NCI-H748 treated with DMSO at 0.1 percent for 48 hours (cell line): ENCODE measurements at places on chromosomes 2 and 18.

GRCh38 chr2:67329513-67329912 is 67.6 kb upstream of the ETAA1 start:
- no peak for DNase-seq

DNA sequence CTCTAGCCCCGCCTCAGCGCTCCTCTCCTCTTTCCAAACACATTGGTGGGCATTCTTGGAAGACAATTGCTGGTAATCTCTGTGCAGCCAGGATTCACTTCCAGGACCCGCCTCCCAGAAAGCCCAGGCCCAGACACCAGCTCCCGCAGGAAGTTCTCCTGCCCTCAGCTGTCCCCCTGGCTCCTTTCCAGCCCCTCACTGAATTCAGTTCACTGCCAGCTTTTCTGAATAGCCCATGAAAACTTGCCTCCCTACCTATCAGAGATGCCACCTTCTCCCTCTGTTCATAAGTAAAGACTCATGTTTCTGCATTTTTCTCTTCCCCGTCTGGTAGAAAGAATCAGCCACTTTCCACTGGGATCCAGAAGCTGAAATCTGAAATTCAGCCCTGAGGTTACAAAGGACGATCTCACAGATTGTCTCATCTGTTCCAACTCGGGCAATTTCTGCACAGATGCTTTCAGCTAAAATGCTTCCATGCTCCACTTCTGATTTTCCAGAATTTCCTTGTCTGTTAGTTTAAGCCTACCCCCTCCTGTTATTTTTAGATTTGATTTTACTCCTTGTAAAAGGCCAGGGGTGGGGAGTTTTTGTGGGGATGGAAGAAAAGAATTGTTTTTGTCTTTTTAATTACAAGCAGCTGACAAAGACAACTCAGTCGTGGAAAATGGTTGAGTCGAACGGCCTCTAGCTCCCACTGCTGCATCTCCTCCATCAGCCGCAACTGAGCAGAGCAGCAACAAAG is 98.1 kb downstream of the SP3 start:
- DNase-seq = no peak

GRCh38 chr2:145743011-145743410 is 1223.1 kb upstream of the ZEB2 start:
- no peak for DNase-seq

DNA sequence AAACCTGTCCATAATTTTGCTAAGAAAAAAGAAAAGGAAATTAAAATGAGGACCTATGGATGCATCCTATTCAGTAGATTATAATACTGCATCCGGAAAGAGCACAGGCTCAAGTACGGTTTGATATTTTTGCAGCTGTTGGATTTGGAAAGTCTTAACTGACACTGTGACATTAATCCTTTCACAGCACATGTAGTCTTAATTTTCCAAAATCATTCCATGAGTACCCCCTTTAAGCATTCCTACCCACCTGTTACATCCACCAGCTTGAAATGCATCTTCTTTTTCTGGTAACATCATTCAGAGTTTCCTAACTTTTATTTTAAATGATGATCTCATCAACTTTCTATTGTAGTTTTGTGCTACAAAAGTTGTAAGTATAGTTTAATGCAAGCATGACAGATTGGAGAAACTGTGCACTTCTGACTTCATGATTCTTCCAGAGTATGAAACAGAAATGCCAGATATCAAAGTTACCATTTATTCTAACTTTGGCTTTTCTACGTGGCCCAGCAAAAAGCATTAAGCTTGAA is 113.5 kb downstream of the ESCO1 start:
- DNase-seq = no peak

- no peak for DNase-seq
These were observed 54.0 kb upstream of the IMP4 start for GRCh38 chr2:130288467-130289403.

GRCh38 chr2:8502316-8502715 is 179.5 kb upstream of the ID2 start:
- DNase-seq = peak; percentile 56

DNA sequence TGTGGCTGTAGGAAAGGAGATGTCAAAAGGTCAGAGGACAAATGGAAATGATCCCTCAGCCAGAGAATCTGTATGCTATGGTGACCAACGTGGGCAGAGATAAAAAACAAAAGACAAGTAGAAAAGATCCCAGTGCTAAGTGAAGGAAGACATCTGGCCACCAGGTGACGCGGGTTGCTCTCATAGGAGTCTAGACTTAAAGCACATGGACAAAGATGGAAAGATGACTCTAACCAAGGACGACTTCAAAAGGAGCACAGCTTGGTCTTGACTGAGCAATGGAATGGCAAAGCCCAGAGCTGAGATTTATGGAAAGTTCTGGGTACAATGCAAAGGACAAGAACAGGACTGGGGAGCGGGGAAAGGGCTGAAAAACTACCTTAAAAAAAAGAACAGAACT is 96.8 kb downstream of the CLIP4 start:
- DNase-seq = no peak

GRCh38 chr18:76686737-76687231 is 135.6 kb upstream of the ZNF236 start:
- peak; percentile 62 for DNase-seq

DNA sequence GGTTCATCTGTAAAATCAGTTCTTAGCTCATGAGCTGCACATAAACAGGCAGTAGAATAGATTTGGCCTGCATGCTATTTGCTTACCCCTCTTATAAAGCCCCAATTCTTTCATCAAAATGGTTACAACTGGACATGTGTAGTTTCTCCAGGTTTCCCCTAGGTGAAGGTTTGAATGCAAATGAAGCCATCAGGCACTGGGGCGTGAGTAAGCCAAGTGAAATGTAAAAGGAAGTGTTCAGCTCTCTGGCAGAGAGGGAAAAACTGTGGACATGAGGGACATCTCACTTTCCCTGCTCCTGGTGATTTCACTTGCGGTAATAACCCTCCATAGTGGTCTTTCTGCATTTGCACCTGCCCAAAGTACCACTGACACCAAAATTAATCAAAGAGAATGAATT is 1402.3 kb upstream of the LRRTM1 start:
- no peak for DNase-seq

DNA sequence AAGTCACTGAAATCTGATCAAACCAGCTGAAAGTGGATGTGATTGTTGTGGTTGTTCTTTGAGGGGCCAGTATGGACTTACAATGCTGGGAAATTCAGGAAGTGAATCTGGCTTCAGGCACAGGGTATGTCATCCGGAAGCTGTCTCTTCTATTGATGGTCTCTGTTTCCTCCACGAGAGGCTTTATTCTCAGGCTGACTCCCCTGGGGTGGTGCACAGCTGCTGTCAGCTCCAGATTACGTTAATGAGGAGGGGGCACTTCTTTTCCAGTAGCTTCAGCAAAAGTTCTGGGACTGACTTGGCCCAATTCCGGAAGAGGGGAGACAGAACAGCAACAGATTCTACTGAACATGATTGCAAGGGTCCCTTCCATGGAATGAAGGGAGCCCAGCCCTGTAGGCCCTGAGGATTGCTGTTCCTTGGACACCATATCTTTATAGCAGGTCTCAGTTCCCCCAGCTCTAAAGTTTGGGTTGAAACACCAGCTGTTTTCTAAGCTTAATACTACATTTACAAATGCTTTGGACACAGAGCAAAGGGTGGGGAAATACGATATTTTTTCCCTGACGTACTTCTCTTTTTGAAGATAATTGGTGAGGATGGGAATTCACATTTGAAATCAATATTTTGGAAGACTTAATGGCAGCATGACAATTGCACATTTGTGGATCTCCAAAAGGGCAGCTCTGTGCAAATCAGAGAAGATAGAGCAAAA is 400.9 kb downstream of the TSN start:
- DNase-seq = no peak

DNA sequence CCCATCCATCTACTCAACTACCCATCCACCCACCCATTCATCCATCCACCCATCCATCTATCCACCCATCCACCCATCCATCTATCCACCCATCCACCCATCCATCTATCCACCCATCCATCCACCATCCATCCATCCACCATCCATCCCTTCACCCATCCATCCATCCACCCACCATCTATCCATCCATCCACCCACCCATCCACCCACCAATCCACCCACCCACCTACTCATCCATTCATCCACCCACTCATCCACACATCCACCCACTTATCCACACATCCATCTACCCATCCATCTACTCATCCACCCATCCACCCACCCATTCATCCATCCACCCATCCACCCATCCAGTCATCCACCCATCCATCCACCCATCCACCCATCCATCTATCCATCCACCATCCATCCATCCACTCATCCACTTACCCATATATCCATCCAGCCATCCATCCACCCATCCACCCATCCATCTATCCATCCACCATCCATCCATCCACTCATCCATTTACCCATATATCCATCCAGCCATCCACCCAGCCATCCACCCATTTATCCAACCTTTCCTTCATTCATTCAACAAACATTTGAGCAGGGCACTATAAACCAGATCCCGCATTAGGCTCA is 2.1 kb upstream of the NGEF start:
- no peak for DNase-seq

DNA sequence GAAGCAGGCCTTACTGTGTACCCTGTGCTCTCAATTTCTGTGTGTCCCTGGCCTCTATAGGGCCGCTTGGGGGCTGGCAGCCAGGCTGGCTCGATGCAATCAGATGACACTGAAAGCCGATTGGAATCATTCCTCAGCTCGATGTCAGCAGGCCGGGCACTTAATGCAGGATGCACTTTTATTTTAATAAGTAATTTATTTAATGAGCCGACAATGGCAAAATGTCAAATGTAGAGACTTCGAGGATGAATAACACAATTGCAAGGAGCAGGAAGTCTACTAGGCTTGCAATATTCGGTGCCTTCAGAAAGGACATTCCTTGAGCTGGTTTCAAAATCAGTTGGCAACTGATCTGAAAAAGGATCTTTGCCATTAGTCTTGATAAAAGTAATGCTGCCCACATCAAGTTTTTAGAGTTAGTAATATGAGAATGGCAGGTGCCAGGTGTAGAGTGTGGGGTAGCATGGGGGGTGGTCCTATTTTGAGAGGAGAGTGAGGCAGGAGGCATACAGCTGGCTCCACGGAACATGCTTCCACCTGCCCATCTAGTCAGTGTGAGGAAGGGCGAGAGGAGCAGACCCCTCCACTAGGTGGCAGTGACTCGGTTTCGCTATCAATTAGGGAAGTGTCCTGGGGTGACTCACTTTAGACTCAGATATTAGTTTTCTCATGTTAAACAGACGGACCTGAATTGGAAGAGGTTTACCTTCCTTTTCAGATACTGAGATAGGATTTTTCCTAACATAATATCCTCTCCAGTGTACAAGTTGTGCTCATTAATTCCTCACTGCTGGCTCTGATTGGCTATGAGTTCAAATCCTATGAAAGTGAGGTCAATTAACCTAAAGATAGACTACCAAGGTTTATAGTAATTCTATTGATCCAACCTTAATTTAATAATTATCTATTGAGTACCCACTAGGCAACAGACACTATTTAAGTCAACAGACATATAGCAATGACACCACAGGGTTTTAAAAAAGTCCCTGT is 80.9 kb downstream of the NABP1 start:
- peak; percentile 33 for DNase-seq

DNA sequence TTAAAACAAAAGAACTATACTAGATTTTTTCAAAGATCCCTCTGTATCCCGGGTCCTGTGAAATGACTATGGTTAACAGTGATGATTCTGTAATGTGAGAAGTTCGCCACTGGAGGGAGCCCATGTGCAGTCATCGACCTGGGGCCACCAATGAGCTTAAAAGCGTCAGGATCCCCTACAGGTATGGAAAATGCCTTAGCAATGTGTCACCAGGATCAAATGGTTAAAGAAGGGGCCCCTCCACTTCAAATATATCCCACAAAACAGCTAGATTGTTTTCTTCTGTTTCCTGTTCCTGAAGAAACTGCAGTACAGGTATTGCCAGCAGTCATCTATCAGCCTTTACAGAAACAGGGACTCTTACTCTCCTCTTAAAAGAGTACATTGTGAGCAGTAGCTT is 15.3 kb downstream of the CHRNA1 start:
- peak; percentile 68 for DNase-seq

GRCh38 chr2:153474876-153475435 is 3.6 kb downstream of the RPRM start:
- DNase-seq = no peak

- no peak for DNase-seq
These were observed 104.9 kb downstream of the STPG4 start for GRCh38 chr2:47050021-47050760.

DNA sequence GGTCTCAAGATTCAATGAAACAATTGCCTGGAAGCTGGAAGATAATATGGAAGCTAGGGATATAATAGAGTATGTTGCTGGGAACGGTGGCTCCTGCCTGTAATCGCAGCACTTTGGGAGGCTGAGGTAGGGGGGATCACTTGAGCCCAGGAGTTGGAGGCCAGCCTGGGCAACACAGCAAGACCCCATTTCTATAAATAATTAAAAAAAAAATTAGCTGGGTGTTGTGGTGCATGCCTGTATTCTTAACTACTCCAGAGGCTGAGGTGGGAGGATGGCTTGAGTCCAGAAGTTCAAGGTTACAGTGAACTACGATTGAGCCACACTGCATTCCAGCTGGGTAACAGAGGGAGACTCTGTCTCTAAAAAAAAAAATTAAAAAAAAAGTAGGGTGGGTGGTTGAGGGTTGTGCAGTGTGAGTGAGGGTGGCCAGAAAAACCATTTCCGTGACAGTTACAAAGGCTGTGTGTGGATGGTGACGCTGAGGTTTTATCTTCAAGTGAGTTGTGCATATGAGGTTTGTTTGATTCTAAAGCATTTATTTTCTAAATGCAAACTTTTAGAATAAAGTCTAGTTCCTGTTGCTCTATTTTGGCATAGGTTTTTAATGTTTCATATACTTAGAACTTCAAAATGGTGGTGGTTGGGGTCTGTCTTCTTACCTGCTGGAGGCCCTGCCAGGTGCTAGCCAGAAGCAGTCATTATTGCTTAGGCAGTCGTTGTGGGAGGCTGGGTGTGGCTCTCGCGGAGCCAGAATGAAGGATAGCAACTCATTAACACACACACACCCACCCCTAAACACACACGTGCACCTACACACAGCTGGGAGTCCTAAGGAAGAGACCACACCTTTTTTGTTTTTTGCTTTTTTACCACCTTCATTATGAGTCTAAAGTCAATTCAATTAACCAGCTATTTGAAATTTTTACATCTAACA is 4.7 kb upstream of the IL1R2 start:
- no peak for DNase-seq

GRCh38 chr2:55949613-55950012 is 26.0 kb upstream of the EFEMP1 start:
- DNase-seq = no peak

DNA sequence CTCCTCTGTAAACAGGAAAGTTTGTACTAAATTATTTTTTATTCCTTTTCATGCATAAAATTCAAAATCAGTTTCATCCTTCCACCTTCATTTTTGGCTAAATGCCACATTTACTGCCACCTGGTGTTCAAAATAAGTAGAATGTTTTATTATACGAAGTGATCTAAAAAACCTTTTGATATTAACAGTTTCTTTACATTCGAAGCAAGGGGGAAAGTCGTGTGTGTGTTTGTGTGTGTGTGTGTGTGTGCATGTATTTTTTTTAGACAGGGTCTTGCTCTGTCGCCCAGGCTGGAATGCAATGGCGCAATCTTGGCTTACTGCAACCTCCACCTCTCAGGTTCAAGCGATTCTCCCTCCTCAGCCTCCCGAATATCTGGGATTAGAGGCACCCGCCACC is 9.0 kb upstream of the SCN9A start:
- peak; percentile 9 for DNase-seq
